ENCODE measurements at places on chromosomes 3 and 15.

DNA sequence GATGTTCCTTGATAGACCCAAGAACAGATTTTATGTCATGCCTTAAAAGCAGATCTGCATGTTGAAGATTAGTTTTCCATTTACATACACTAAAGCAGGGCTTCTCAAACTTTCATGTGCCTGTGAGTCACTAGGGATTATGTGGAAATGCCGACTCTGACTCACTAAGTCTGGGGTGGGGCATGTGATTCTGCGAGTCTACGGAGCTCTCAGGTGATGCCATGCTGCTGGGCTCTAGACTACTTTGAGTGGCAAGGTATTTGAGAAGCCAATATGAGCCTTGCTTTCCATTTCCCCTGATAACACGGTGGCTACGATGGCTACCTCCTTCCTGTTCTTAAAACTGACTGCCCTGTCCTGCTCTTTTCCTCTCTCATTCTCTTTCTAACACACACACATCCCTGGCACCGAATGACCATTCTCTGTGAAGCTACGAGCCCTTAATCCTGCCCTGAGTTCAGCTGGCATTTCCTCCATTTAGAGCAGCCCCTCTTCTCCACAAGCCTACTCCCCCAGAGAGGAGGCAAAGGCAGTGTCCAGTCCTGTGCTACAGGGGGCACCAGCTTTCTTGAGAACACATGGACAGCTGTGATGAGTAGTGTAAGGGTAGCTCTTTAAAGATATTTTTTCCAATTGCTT lies 39.7 kb upstream of the PYGO1 start:
- peak; percentile 72 for DNase-seq

GRCh38 chr3:126870608-126871210 lies 112.2 kb upstream of the PLXNA1 start:
- no peak for DNase-seq

GRCh38 chr15:39267685-39268084 lies 313.2 kb upstream of the THBS1 start:
- DNase-seq: no peak

GRCh38 chr15:39358441-39359041 lies 222.3 kb upstream of the THBS1 start:
- no peak for DNase-seq

DNA sequence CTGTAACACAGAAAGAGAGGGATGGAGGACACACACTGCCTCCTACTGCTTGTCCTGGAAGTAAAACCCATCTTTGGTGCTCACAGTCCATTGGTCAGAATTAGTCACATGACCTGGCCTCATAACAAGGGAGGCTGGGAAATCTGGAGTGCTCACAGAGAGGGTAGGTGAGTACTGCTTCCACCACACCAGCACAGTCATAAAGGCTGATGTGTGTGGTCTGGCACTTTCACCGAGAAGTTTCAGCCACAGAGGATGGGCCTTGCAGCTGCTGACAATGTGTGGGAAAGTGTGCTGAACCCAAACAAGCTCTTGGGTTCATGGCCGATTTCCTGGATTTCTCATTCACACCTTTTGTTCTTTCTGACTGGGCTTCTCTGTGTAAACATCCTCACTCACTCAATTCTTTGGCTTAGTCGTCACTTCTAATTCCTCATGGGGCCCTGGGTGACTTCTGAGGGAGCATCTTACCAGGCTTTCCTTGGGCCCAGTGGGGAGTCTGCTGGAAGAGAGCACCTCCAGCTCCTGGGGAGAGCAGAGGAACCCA lies 100.7 kb downstream of the ASB7 start:
- no peak for DNase-seq

- no peak for DNase-seq
Observed at GRCh38 chr15:81516461-81516860, 142.4 kb upstream of the TMC3 start.

DNA sequence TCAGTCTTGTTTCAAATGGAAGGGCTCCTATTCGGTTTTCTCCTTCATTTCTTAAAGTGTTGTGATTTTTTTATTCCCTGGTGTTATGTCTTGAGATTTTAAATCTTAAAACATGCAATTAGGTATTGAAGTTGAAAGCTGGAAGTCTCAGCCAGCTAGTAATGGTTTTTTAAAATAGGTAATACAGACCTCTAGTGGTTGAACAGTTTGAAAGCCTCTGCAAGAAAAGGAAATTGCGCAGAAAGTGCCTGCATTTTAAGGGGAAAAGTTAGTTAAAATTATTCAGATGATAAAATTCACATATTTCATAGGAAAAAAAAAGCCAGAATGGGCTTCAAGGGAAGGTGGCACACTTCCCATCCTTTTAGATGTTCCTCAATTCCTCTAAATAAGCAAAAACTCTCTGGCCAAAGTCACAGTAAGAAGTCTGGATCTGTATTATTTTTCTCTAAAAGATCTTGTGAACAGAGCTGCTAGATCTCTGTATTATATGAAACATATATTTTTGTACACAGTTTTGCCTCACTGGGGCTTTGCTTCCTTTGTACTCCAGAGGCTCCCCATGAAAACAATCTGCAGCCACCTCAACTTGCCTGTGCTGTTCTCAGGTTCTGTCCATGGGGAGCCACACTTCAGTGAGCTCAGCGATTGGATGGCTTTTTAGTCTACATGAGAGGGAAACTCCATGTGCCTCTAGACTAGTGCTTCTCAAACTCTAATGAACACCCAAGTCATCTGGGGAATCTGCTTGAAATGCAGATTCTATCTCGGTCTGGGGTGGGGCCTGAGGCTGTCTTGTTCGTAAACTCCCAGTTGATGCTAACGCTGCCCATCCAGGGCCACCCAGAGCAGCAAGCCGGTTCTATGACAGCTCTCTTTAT lies 21.5 kb downstream of the AGTR1 start:
- DNase-seq: no peak

DNA sequence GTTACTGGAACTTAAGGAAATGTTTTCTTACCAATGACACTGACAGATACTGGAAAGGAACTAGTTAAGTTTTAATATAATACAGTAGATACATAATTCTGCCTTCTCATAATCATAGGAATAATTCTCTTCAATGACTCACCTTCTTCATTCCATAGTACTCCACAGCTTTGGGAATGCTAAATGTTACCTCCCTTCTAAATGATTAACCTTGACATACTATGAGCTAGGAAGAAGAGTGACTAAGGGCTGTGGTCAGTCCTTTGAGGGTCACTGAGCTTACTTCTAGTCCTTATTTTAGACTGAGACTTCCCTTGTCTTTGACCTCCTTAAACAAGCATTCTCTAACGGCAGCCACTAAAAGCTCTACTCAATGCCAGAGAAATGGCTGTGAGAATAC lies 69.6 kb upstream of the PPIB start:
- DNase-seq: peak; percentile 9

DNA sequence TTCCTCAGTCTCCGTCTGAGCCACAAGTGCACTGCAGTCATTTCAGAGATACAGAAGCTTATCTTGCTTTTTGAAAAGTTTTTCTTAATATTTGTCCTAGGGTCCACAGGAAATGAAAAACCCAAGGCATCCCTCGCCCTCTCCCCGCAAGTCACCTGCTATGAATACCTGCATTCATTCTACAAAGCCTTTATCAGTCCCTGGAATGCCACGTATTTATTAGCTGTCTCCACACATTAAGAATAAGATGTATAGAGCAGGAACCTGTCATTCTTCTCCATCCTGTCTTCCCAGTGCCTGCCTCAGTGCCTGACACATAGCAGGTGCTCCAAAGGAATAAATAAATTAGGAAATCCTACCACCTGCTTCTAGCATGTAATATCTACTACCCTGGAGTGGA lies 73.3 kb upstream of the ICE2 start:
- DNase-seq: no peak

DNA sequence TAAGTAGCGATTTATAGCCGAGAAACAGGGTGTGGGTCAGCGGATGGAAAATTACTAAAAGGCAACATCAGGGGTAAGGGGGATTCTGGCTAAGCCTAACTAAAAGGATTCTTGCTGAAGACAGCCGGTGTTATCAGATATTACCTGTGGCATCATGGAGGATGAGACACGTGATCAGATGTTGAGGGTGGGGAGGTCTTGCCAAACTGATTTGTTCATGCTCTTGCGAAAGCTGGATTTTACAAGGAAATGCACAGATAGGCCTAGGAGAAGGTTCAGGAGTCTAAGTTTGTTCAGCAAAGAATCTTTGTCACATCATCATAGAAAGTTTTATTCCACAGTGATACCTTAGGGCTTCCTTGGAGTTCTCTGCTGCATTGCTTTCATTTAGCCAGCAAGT lies 396.8 kb upstream of the TBL1XR1 start:
- DNase-seq: no peak

DNA sequence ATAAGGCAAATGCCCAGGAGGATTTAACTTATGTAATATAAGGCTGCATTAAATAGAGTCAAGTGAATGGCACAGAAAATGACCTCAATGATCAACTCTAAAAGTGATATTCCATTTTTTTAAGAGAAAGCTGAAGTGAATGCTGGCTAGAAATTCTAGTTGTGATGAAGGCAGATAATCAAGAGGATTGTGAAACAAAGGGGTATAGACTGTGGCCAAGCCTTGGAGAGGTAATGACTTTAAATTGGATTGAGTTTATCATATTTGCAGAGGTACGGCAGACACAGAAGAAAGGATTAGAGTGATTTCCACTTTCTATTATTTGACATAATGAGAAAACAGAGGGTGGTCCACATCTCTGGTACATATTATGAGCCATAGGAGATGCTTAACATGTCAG lies 269.2 kb downstream of the MECOM start:
- DNase-seq: no peak

DNA sequence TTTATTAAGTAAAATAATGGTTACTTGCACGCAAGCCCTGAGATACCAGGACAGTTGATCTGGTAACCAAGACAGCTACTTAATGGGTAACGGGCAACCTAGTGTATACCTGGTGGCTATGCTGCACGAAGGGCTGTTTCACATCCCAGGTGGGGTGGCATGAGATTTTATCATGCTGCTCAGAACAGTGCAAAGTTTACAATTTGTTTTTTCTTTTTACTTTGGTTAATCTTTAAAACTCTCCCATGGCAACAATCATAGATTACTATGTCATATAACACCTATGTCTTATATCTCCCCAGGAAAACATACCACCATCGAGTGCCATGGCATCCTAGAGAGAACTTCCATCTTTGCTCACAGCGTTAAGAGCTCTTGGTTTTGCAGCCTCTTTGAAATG lies 32.2 kb upstream of the SLC28A1 start:
- DNase-seq: no peak

GRCh38 chr3:184372296-184372821 lies 5.6 kb downstream of the THPO start:
- no peak for DNase-seq

- no peak for DNase-seq
Observed at GRCh38 chr3:4320096-4320911, 17.1 kb downstream of the SETMAR start.

- DNase-seq: no peak
Observed at GRCh38 chr3:171086914-171087313, 60.4 kb upstream of the SLC2A2 start.

GRCh38 chr15:70348226-70348543 lies 250.5 kb upstream of the TLE3 start:
- no peak for DNase-seq

- no peak for DNase-seq
Observed at GRCh38 chr3:197440717-197441303, 115.0 kb downstream of the BDH1 start.

GRCh38 chr15:76217029-76217881 lies 94.0 kb downstream of the ETFA start:
- no peak for DNase-seq

DNA sequence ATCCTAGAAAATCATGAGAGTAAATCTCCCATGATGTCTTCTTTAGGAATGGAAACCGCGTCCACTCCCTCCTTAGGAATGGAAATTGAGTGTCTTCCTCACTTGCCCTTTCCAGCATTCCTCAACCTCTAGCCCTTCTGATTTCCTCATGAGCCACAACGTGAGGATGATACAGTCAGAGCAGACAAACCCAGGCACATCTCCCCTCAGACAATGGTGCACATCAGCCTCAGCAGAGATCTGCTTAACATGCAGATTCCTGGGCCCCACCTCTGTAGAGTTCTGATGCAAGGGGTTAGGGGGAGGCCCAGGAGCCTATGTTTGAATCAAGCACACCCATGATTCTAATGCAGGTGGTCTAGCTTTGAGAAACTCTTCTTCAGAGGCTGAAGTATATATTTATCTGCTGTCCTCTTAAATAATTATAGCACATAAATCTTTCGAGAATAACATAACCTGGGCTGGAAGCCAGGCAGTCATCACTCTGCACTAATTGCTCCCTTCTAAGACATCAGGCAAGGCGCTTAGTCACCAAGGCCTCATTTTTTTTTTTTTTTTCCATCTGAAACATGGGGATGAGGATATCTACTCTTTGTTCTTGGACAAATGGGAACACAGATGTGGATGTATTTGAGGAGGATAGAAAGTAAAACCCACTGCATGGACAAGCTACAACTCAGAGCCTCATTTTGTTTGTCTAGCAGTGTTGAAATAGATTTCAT lies 81.7 kb downstream of the PRICKLE2 start:
- no peak for DNase-seq

- no peak for DNase-seq
Observed at GRCh38 chr15:85404918-85405866, 24.8 kb downstream of the AKAP13 start.

Data from HFF-Myc (cell line).